ENCODE measurements at places on chromosomes 7 and 10. TPM values are rescaled to one million over a fixed set of nuclear protein-coding genes. Genes with fewer than 3 reads are reported as not detected.

CLCN1 gene
- 0.16 TPM for total RNA-seq

AGAP5 gene
- 2.9 TPM for total RNA-seq

NPVF gene
- not detected for total RNA-seq

SMKR1 gene
- total RNA-seq, result 0.65 TPM

SYPL1 gene
- total RNA-seq, result 72.2 TPM

NME8 gene
- not detected for total RNA-seq

C10orf62 gene
- not detected for total RNA-seq

ATP5F1C gene
- 96.4 TPM for total RNA-seq

STEAP1B gene
- 38.6 TPM for total RNA-seq

GRID2IP gene
- total RNA-seq, result not detected

MYH16 gene
- total RNA-seq, result not detected

EN2 gene
- not detected for total RNA-seq

PTPRZ1 gene
- total RNA-seq, result 0.72 TPM

LIPK gene
- not detected for total RNA-seq

KLF14 gene
- total RNA-seq, result not detected

ZNF786 gene
- 5.2 TPM for total RNA-seq

SUN3 gene
- total RNA-seq, result not detected

EIF5AL1 gene
- total RNA-seq, result 1.5 TPM

SLC18A2 gene
- under 0.01 TPM for total RNA-seq

SCIN gene
- total RNA-seq, result 0.25 TPM

GPR37 gene
- total RNA-seq, result 7.0 TPM

TOMM7 gene
- total RNA-seq, result 217 TPM

NKX2-3 gene
- total RNA-seq, result not detected

ARHGAP22 gene
- total RNA-seq, result 60.2 TPM

GTPBP4 gene
- 81.8 TPM for total RNA-seq

COBL gene
- total RNA-seq, result not detected

SAMD9L gene
- total RNA-seq, result 22.6 TPM

FBXO24 gene
- total RNA-seq, result 0.54 TPM

GIMAP4 gene
- total RNA-seq, result 1.3 TPM

CTAGE4 gene
- total RNA-seq, result 2.9 TPM

CYP3A4 gene
- not detected for total RNA-seq

MNX1 gene
- not detected for total RNA-seq

RSBN1L gene
- 36.1 TPM for total RNA-seq

CYP17A1 gene
- total RNA-seq, result not detected

ZNF467 gene
- 0.27 TPM for total RNA-seq

CLDN3 gene
- total RNA-seq, result not detected

NKX1-2 gene
- total RNA-seq, result not detected

GJD4 gene
- total RNA-seq, result not detected

ADO gene
- 11.0 TPM for total RNA-seq
